ENCODE measurements at places on chromosomes 2 and 18.

- no peak for DNase-seq
These were observed 120.1 kb downstream of the PLCL1 start for GRCh38 chr2:197924483-197924882.

DNA sequence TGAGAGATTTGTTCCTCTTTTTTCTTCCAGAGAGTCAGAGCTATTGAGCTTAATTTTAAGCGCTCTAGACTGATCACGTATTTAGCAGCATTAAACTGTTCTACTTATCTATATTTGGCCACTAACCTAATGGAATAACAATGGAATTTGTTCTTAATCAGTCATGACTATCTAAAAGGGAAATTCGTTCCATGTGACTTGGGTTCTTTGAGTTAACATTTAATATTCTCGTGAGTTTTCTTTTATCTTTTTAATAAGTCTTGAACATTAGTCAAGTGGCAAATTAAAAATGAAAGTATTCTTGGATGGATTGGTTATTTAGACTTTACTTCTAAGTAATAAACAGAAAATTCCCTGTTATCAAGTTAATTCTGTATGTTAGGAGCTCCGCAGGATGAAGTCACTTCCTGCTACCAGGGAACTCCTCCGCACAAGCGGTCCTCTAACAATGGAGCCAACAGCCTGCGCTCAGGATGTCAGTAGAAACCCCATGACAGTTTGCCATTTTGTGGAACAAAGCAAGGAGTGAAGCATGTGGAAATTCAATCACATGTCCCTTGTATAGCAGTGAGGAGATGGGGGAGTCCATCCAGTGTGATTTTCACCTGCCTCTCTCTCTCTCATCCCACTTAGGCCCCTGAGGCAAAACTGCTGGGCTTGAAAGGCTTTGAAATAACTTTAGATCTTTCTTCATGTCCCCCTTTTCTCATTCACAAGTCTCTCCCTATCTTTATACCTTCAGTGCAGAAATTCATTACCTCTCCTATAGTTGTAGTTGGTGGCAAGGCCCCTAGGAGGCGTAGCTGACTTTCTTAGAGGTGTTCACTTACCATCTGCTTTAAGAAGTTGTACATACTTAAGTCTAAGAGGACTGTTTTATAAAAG, 138.1 kb downstream of the WDR7 start:
- DNase-seq, result no peak

DNA sequence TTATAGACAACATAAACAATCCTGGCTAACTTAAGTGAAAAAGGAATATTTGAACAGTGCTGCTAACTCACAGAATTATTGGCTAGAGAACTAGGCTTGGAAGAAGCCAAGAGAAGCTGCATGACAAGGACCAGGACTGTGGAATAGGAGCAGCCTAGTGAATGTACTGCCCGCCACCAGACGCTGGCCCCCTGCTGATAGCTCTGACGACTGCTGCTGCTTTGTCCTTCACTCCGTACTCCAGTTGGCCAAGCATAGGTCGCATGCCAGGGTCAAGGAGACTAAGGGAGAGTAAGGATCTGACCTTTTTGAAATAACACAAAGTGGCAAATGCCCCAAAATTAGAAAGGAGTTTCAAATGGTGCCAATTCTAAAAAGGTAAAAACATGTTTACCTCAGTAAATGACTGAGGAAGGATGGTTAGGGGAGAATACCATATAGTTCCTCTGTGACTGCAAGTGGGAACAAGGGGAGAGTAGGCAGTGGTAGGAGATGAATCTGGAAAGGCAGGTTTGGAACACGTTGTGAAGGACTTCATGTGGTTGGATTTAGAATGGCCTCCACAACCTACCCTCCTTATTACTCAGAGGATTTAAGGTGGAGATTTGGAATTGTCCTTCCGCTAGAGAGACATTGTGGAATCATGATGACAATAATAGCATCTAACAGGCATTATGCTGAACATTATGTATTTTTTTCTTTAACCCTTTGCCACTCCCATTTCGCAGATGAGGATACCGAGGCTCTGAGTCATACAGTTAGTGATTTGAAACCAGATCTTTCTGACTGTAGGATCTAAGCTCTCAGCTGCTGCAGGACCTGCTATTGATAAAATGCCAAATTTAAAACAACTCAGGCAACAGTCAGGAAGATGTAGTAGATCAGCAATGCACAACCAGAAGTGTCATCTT, 19.5 kb downstream of the STRADB start:
- DNase-seq, result peak; percentile 40

GRCh38 chr2:195666113-195666712, 9.2 kb downstream of the SLC39A10 start:
- no peak for DNase-seq

- DNase-seq, result no peak
These were observed 41.7 kb downstream of the GALNT1 start for GRCh38 chr18:35623255-35623654.

All from fibroblast of the conjunctiva (primary cell).